ENCODE measurements at places on chromosomes 6 and 20. TPM values are rescaled to one million over a fixed set of nuclear protein-coding genes. Genes with fewer than 3 reads are reported as not detected.
A peak's percentile ranks its signal among the peaks of the same experiment; 100 is the strongest.

DNA sequence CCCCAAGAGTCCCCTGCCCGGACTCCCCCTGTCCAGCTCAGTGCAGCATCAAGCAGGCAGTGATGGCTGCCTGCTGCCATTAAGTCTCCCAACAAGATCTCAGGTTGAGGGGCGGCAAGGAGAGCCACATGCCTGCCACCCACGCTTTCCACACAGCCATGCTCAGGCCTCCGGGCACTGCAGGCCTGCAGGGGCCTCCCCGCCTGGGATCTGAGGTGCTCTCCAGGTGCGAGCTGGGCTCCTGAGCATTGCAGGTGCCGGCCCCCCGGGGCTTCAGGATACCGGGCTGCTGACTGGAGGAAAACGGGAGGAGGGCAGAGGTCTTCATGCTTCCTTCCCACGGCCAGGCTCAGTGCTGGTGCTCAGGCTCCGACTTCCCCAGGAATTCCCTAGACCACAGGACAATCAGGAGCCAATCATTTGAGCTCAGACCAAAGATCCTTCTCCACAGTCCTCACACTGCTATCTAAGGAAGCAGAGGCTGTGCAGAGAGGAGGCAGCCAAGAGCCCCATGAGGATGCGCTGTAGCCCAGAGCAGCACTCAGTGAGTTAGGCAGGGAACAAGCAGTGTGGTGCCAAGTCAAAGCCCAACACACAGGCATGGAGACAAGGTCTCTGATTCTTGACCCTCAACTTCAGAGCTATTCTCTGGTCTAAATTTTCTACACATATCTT lies 52.7 kb downstream of the PYGB start:
- no peak for DNase-seq

DNA sequence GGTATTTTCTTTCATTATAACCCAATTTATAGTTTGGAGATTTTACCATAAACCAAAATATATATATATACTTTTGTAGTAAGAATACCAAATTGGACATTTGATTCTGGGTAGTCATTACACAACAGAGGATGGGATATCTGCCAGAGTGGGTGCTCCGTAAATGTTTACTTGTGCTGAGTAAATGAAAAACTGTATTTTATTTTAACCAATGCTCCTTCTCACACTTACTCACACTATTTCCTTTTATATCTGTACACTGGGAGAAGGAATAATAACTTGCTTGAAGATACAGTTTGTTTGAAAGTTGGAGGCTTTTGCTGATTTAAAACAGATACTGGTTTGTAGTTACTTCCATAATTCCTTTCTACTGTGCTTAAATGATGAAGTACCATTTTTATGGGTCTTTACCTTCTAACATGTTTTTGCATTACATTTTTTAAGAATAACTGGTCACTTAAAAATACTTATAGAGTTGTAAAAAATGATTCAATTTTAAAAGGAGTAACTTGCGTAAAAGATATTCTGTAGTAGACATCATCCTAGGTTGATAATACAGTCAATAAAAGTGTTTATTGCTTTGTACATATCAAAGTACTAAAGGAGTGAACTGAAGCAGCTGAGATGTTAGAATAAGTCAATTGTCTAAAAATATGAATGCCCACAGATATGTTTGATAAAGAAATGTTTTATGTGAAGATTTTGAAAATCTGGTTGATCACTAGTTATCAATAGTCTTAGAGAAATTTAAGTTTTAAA lies 411.7 kb downstream of the UTRN start:
- no peak for DNase-seq

DNA sequence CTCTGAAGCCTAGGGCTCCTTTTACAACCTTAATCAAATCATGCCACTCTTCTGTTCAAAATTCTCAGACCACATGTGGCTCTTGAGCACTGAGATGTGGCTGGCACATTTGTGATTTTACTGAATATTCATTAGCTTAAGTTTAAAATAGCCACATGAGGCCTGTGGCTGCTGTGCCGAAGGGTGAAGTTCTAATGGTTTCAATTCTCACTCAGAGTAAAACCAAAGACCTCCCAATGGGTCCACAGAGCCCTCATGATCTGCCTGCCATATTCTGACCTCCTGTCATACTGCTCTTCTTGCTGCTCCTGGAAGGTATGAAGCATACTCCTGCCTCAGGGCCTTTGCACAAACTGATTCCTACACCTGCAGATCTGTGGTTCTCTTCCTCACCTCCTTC lies 7.8 kb upstream of the CST3 start:
- DNase-seq = no peak

- peak; percentile 65 for DNase-seq
Measured at GRCh38 chr6:28474441-28475219, 31.3 kb upstream of the ZSCAN23 start.

Gene SNX3
- total RNA-seq = 88.9 TPM

GRCh38 chr6:11514672-11515071 lies 22.9 kb upstream of the TMEM170B start:
- DNase-seq = no peak

Gene PNLDC1
- not detected for total RNA-seq

- DNase-seq = no peak
Measured at GRCh38 chr6:12718015-12718414, 1.4 kb downstream of the PHACTR1 start.

Gene GMPR
- total RNA-seq = 5.1 TPM

GRCh38 chr6:31317036-31317435 lies 39.9 kb downstream of the HLA-B start:
- no peak for DNase-seq

DNA sequence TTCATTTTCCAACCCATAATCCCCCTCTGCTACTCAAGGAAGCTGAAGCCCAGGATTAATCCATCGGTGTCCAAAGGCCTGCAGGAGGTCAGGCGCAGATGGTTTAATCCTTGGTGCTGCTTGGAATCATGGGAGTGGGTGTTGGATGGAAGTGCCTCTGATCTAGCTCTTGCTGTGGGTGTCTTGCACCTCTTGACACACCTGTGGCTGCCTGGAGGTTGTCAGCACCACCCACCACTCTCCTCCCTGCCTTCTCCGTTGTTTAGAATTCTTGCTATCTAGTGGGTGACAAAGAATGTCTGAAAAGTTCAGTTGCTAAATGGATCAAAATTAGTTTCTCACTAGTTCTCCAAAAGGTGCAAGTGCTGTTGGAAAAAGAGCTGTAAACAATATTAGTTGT lies 1074.4 kb upstream of the FLRT3 start:
- DNase-seq = no peak

- no peak for DNase-seq
Measured at GRCh38 chr6:146087386-146087785, 58.5 kb downstream of the GRM1 start.

Gene ZC3H12D
- 0.18 TPM for total RNA-seq

DNA sequence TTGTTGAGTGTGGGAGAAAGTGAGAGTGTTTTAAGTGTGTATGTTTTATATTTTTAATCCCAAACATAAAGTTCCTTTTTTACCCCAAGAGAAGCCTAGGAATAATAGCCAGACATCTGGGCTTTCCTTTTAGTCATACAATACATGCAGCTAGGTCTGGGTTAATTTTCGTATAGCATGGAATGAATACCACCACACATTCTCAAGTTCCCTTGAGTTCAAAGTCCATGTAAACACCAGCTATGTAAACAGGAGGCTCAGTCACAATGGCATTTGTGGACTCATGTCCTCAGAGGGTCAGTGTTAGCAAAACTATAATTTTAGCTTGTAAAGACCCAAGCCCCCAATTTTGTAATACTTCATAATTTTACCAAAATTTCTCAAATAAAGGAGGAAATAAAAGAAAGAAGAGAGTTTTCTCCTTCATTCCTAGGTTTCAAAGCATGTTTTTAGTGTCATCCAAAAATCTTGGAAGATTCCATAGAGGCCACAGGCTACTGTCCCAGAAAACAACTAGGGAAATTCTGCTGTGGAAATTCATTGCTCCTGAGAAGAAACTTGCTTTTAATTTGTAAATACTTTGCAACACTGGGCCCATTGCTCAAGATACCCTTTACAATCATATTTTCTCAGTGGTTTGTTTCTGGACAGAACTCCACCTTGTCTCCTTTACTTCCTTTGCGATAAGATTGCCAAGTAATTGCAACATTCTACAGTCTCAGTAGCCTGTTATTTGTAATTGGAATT lies 671.2 kb downstream of the COL12A1 start:
- no peak for DNase-seq

- DNase-seq = no peak
Measured at GRCh38 chr6:150202404-150202803, 59.6 kb downstream of the PPP1R14C start.

DNA sequence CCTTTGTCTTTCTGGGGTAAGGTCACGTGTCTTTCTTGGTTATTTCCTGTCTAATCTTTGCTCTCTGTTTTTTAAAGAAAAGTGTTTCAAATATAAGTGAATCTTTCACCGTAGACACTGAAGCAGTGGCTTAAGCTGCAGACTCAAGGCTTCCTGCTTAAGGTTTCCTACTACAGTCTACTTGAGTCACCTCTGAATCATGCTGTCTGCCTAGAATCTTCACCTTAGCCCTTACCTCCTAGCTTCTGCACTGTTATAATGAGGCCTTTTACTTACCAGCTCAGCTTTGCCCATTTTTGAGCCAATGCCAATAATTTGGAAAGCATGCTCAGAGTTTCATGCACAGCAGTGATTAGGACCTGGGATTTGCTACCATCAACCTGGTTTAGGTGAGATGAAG lies 30.6 kb downstream of the ADGRF4 start:
- DNase-seq = no peak

DNA sequence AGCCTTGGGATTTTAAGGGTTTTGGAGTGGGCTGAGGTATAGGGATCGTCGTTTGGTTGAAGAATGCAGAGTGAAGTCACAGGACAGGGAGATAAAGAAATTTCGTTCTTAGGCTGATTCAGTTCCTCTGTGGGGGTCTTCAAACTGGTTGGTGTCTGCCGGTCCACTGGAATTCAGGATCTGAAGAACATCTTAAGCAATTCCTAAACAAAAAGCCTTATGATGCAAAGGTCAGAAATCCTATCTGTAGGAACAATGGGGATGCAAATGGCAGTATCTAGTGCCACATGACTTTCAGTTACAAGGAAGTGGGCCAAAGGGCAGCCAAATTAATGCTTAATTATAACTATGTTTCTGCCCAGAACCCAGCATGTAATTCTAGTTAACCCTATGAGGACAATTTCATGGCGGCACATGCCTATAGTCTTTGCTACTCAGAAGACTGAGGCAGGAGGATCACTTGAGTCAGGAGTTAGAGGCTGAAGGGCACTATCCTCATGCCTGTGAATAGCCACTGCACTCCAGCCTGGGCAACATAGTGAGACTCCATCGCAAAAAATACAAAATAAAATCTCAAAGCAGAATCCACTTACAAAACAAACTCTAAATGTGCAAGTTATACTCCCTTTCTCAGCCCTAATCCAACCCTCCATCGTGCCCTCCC lies 4.6 kb upstream of the SLC2A10 start:
- no peak for DNase-seq

DNA sequence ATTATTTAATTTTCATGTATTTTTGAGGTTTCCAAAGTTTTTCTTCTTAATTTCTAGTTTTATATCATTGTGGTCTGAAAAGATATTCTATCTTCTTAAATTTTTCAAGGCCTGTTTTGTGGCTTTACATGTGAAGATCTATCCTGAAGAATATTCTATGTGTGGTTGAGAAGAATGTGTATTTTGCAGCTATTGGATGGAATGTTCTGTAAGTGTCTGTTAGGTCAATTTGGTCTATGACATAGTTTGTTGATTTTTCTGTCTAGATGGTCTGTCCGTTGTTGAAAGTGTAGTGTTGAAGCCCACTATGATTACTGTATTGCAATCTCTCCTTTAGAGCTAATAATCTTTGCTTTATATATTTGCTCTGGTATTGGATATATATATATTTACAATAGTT lies 125.7 kb downstream of the CRYBG1 start:
- no peak for DNase-seq

Gene HCK
- 0.76 TPM for total RNA-seq

Gene SLC24A3
- 0.44 TPM for total RNA-seq

- DNase-seq = no peak
Measured at GRCh38 chr6:73951183-73951582, 255.2 kb downstream of the CD109 start.

Gene PLCB4
- total RNA-seq = 4.7 TPM

Gene HDGFL1
- total RNA-seq = not detected

DNA sequence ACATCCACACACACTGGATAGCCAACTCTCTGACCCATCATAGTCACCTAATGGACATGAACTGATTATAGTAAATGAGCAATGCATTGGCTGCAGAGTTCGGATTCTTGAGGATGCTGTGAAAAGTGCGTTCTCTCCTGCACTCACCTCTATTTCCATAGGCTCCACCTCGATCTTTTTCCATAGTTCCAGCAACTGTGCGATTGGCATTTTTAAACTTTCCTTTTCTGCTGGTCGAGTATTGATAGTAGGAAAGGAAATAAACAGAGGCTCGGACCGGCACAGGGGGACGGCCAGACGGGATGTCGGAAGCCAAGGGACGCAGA lies 94.4 kb downstream of the RNASET2 start:
- DNase-seq = no peak

DNA sequence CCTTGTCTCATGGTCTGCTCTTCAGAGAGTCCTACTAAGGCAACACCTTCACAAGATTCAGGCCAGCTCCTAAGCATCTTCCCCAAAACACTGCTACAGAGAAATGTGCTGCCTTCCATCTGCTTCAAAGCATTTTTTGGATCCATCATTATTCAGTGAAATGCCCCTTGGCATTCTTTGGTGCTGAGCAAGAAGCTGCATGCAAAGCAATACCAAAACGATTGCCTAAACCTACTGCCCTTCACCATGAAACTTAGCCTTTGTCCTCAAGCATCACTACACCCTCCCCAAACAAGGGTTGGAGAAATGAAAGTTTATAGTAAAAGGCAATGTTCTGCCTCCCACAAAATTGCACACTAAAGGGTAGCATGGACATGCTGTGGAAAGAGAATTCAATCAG lies 93.5 kb downstream of the SNAP25 start:
- no peak for DNase-seq

- DNase-seq = no peak
Measured at GRCh38 chr6:27176096-27176495, 71.4 kb upstream of the PRSS16 start.

DNA sequence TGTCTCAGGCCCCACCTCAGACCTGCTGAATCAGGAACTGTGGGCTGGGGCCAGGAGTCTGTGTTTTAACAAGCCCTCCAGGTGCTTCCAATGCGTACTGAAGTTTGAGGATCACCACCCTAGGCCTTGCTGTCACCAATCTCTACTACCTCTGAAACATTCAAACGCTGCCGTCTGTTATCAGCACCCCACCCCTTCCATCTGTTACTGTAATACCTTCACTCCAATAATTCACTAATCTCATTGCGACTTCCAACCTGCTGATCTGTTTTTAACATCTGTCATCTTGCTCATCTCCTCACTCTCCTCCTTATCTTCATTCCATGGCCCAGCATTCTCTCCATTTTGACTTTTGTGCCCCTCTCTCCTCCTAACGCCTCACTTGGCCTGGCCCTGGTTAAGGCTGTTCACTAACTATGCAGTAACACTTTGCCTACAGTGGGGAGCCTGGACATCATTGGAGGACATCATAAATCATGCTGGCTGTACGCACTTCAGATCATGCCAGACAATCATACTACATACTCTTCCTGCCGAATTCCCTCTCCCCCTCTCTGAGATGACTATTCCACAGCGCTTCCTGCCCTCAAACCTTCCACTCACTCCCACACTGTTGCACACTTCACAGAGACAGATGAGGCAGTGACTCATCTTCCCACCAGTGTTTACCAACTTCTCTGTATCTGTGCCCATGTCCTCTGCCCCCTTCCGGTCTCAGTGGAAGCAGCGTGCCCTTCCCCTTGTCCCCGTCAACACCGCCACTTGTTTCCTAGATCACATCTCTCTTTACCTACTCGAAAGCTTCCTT lies 3.0 kb upstream of the GUCA1B start:
- DNase-seq = no peak

Data from H7 (cell line).